ENCODE measurements at places on chromosomes 7 and 10.

GRCh38 chr10:43360086-43360485 lies 11.3 kb upstream of the FXYD4 start:
- no peak for DNase-seq

DNA sequence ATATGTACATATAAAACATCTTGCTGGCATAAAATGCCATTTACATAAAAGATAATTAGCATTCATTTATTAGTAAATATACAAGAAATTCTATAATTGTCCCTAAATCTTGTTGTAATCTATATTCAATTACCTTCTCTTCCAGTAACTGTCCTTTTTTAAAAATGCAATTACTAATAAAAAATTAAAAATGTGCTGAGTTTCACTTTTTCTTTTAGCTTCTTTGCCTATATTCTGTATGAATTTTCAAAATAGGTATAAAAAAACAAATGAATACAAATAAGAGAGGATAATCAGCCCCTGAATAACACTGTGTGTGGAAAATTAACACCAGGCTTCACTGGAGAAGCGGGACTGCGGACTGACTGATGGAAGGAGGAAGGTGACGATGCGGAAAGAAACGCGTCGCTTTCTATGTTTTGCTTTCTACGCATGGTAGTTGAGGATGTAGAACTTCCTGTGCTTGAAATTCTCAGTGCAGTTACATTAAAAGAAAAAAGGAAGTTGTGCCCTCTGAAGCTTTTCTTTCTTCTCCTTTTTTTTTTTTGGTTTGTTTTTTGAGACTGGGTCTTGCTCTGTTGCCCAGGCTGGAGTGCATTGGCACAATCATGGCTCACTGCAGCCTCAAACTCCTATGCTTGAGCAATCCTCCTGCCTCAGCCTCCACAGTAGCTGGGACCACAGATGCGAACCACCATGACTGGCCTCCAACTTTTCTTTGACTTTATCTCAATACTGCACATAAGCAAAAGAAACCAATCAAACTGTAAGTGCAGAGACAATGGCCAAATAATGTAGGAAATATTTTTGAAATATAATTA lies 7.4 kb upstream of the ZMYND11 start:
- no peak for DNase-seq

- DNase-seq, result no peak
These were observed 48.1 kb downstream of the SGMS1 start for GRCh38 chr10:50575477-50576244.

GRCh38 chr7:69885431-69885830 lies 287.2 kb downstream of the AUTS2 start:
- DNase-seq, result no peak

DNA sequence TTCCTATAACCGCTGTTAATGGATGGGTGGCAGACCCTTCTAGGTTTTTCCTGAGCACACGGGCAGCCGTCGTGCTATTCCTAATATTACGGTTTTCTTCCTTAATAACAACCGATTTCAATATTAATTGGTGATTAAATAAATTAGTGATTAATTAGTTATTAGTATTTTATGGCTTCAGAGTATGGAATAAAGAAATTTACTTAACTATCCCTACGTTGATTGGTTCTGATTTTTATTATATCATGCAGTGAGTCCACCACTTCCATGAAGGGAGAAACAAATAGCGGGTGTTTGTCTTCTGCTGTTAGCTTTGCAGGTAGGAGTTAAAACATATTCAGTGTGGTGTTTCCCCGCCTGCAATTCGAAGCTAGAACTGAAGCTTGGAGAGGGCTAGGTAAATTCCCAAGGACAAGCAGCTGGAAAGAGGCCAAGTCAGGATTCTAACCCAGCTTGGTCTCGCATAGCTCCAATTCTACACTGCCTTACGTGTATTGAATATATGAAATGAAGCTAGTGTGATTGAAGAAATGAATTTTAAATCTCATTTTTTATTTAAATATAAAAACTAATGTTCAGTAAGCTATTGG lies 928 bp upstream of the CSTF2T start:
- DNase-seq, result no peak

GRCh38 chr7:13312307-13312706 lies 624.9 kb downstream of the ARL4A start:
- DNase-seq, result no peak

DNA sequence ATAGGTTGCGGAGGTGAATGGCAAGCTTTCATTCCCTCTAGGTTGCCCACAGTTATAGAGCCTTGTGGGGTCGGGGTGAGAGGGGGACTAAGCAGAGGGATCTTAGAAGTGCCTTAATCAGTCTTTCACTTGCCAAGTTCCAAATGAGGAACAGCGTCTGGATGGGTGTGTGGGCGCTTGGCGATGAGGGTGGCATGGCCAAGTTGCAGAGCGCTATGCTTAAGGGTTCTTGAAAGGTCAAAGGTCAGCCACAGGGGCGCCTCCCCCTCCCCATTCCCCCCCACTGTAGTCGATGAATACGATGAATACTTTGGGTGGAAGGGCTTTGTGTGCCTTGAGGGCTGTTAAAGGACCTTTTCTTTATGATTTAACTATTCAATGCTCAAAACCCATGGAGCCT lies 185.0 kb downstream of the TCF7L2 start:
- DNase-seq, result no peak

DNA sequence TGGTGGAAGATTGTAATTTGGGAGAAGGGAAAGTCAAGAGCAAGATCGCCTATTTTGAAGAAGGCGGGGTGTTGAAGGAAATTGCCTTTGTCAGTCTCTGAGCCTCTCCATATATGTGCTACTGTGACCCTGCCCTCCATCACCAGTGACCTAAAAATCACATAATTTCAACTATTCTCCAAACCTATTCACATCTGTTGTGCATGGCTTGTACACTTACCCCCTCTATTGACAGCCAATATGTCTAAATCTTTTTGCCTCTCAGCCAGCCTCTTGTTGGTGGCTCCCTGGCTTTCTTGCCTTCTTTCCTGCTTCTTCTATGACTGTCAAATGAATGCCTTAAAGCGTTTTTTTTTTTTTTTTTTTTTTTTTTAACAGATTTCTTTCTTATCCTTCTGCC lies 295.6 kb downstream of the AUTS2 start:
- no peak for DNase-seq

GRCh38 chr7:68813551-68814080 lies 784.7 kb upstream of the AUTS2 start:
- DNase-seq, result no peak

- DNase-seq, result no peak
These were observed 90.9 kb downstream of the DNAJC1 start for GRCh38 chr10:21912625-21913024.

DNA sequence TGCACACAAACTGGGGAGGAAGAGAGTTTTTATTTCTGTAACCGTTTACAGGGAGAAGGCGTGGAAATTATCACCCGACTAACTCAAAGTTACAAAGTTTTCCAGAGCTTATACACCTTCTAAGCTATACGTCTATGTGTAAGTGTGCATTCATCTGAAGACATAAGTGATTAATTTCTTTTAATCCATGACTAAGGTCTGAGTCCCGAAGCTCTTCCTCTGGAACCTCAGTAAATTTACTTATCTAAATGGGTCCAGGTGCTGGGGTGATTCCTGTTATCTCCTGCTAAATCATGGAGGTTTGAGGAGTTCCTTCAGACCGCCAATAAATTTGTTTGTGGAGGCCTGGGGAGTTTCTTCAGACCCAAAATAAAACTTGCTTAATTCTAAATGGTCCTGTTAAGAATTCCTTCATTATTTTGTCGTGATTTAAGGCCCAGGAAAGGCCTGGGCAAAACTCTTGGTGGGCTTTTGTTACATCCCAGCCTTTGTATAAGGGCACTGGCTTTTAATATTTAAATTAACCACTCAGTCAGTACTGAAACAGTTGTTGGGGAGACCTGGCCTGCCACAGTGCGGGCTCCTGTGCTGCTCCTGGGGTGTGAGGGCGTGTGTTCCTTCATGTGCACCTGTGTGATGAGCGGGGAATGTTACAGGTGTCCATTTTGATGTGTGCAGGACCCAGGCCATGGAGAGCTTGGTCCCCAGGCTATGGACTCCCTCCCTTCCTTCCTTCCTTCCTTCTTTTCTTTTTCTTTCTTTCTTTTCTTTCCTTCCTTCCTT lies 5.8 kb upstream of the METTL27 start:
- no peak for DNase-seq

DNA sequence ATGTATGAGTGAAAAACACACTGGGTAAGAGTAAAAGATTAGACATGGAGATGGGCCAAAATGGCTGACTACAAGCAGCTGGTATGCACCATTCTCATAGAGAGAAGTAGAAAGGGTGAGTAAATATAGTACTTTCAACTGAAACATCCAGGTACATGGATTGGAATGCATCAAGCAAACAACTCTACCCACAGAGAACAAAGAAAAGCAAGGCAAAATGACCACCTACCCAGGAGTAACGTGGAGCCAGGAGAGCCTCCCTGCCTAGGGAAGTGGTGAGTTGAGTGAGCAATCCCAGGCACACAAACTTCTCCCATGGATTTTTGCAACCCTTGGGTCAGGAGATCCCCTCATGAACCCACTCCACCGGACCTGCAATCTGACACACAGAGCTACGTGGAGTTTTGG lies 212.8 kb downstream of the PTN start:
- no peak for DNase-seq

DNA sequence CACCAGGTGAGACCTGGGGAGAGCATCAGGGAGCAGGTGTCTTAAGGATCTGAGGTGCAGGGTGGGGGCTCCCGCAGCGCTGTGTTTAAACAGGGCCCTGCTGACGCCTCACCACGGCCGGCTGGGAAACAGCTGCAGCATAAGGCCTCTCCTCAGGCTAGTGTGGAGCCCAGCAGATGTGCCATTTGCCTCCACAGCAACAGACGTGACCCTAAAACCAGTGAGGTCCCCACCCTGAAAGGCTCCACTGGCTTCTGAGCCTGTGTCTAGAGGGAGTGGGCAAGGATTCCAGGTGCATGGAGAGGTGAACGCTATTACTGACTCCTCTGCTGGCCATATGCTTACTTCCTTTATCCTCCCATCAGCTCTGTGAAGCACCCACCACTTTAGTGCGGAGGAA lies 47.8 kb downstream of the SYPL1 start:
- DNase-seq, result no peak
